MM.1S (cell line): ENCODE measurements at places on chromosomes 6 and 20.

DNA sequence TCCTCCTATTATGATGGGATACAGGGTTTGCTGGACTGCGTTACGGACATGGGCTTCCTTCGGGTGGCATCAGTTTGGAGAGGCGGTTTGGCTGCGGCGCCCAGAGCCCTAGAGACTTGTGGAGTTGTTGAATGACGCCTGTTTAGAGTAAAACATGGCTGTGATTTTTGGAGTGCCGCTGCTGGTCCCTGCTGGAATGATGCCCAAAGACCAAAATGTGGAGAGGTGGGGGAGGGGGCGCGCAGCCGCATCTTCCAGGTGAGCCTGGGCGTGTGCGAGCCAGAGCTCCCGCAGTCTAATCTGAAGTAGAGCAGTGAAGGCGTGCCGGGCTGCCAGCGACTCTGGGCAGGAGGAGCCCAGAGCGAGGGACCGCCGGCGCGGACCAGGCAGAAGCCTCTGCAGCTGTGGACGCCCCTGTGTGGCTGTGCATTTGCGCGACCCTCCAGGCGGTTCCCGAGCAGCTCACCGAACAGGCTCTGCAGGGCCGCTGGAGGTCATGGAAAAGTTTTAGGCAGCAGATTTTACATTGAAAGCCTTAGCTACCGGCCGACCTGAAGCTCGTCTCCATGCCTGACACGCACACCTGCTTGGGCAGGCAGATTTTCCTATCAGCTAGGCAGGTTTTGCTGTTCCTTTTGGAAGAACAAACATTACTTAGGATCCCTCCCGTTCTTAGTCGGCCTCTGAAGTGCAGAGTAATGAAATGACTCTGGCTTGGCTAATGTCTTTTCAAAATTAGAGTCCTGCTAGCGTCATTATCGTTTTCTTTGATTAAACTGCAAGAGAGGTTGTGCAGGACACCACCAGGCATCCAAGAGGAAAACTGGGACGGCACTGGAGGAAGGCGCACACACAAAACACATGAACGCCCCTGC lies 298.2 kb downstream of the PHACTR1 start:
- DNase-seq: no peak

DNA sequence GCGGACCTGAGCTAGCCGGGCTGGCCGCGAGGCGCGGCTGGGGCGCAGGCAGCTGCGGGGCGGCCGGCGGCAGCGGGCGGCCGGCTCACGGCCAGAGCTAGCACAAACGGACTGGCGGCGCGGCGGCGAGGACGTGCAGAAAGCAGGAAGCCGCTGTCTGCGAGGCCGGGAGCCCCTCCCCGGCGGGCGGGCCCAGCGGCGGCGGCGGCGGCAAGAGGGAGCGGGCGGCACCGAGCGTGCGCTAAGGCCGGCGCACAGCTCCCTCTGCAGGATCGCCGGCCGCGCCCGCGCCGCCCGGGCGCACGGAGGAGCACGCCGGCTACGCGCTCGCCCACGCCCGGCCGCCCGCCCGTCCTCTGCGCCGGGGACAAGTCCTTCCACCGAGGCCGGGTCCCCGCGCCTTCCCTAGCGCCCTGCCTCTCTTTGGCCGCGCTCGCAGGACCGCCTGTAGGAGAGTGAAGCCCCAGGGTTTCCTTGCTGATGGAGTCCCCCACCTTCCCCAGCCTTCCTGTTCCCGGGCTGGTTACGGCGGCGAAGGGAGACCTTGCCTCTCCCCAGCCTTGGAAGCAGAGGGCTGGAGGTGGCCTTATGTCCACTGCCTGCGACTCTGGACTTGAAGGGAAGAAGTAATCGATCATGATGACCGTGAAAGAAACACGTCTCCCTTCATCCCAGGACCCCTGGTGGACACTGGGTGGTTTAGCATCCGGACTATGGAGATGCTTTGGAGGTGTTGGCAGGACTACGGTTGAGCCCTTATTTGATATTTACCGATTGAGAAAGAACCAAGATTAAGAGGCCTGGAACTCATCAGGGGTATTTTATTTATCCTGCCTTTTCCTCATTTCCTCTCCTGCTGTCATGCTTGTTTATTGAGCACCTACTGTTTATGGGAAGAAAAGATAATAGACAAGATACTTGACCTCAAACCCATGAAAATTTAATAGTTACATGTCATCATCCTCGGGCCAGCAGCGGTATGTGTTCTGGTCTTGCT lies at the start of gene PREP:
Gene PREP (minus strand): TSS at position 144 of the 997 bp plus-strand sequence. CDS start 191 bp downstream, outside the sequence.
- DNase-seq: peak; percentile 87

- DNase-seq: no peak
Measured at GRCh38 chr20:42678895-42679294, 510.8 kb downstream of the PTPRT start.

GRCh38 chr20:62111148-62111547 lies 11.1 kb upstream of the LSM14B start:
- DNase-seq: no peak

- no peak for DNase-seq
Measured at GRCh38 chr6:43052842-43053544, 658 bp downstream of the CUL7 start.

GRCh38 chr6:28839443-28840120 lies 84.2 kb downstream of the TRIM27 start:
- DNase-seq: no peak

DNA sequence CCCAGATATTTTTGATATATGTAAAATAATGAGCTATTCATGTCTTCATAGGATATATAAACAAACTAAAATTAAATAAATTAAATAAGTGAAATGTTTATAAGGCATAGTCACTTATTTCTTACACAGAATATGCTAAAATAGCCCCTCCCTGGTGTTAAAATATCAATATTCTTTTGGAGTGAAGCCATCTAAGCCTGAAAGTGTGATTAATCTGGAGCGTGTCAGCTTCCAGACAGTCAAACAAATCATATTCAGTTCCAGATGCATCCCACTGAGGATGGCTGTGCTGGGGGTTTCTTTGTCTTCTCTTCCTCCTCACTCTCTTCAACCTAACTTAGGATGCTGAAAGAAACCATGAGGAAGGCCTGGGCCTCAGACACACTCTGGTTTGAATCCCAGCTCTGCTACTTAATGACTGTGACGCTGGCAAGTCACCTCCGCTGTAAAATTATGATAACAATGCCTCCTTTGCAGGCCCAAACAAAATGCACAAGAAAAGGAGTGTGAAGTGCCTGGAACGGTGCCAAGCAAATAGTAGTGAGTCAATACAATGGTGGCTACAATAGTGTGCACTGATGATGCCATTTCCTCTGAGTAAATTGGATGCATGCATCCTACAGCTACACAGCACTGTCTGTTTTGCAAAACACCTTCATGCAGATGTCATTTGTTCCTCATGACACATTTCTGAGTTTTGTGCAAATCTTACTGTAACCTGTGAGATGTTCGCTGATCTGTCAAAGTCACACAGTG lies 161.4 kb downstream of the FOXC1 start:
- no peak for DNase-seq
